Right hindlimb (tissue), 1 donor: ENCODE measurements at places on chromosomes 12 and 14.

GRCh38 chr12:32198555-32198954 is 91.9 kb downstream of the BICD1 start:
- no peak for DNase-seq

- DNase-seq = no peak
Observed at GRCh38 chr12:12705838-12706520, 10.0 kb upstream of the GPR19 start.

- DNase-seq = no peak
Observed at GRCh38 chr12:84638811-84639368, 273.7 kb downstream of the SLC6A15 start.

- no peak for DNase-seq
Observed at GRCh38 chr12:3617565-3617964, 126.6 kb downstream of the PRMT8 start.

DNA sequence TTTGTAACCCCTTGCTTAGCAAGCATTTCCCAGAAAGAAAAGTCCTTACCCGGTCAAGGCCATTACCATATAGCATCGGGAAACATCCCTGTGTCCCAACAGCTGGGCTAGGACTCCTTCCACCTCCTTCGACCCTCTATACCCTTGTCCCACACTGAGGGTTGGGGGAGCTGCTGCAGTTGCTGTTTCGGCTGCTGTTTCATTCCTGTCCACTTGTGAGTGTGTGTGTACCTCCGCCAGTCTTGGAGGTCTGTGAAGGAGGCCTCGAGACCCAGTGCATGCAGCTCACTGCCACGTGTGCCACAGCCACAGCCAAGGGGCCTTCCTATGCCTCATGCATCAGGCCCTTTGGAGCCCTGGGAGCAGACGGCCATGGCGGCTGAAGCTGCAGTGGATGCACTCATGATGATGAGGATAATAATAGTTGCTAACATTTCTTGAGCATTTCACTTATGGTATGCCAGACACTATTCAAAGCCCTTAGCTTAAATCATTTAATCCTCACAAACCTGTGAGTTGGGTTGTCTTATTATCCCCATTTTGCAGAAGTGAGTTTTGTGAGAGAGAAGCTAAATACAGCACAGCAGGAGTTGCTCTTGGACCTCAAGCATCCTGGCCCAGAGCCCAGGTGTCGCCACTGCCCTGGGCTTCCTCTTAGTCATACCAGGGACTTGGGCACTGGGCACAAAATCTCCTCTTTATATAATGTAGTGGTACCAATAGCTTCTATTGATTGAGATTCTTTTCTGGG is 156.5 kb downstream of the PRKCH start:
- DNase-seq = no peak

DNA sequence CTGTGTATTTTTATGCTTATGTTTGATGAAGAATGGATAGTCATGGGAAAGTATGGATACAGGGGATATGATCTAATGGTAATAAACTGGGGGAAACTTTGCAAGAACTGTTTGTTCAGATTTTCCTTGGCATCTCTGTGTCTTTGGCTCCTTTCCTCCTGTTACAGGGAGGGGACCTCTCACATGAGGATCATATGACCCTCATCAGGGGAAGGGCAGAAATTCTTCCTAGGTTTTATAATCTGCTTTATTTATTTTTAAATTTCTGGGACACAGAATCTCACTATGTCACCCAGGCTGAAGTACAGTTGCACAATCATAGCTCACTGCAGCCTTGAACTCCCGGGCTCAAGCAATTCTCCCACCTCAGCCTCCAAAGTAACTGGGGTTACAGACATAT is 526.5 kb downstream of the CCER1 start:
- peak; percentile 16 for DNase-seq

GRCh38 chr14:51024377-51024776 is 70.5 kb downstream of the TRIM9 start:
- DNase-seq = no peak

GRCh38 chr14:54333511-54333910 is 63.3 kb upstream of the CDKN3 start:
- no peak for DNase-seq

- DNase-seq = no peak
Observed at GRCh38 chr14:47246367-47246766, 429.0 kb downstream of the MDGA2 start.

GRCh38 chr14:28608851-28609828 is 157.4 kb upstream of the FOXG1 start:
- peak; percentile 74 for DNase-seq

DNA sequence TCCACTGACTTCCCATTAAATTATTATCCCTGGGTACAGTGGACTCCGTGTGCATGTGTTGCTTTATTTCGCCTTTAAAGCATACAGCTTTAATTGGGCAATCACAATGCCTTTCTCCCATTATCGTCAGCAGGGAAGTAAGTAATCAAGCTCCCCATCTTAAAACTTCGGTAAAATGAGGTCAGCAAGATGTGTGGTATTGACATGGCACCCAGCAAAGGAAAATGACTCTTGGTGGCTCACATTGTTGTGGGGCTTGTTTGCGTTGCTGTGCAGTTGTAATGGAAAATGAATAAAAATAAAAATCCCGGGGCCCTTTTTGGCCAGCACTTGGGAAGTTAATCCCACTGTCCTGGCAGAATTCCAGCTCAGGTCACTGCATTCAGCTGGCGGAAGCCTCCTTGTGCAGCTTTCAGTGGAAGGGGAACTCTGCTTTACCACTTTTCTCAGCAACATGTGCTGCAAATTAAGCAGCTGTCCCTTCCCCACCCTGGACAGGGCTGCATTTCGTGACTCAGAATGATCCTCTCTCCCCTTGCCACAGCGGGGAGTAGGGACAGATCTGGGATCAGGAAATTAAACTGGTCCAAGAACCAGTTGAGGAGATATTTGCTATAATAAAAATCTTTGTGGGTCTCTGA is 13.9 kb upstream of the ATP2A2 start:
- peak; percentile 91 for DNase-seq
